Activated naive CD4-positive, alpha-beta T cell treated with anti-CD3 and anti-CD28 coated beads for 36 hours (primary cell): ENCODE measurements at places on chromosomes 16 and 17.
A peak's percentile ranks its signal among the peaks of the same experiment; 100 is the strongest.

- DNase-seq: no peak
Observed at GRCh38 chr17:72760368-72760767, 332.1 kb downstream of the SLC39A11 start.

GRCh38 chr16:24328835-24329452 is 72.8 kb downstream of the CACNG3 start:
- DNase-seq: no peak

- no peak for DNase-seq
Observed at GRCh38 chr17:31691251-31691905, 167.7 kb downstream of the COPRS start.

GRCh38 chr16:25707982-25708583 is 16.3 kb downstream of the HS3ST4 start:
- DNase-seq: peak; percentile 53
